Activated gamma-delta T cell treated with Interleukin-2 at 50 U/mL for 16 hours (primary cell): ENCODE measurements at places on chromosomes 12 and 14.
A peak's percentile ranks its signal among the peaks of the same experiment; 100 is the strongest.

- DNase-seq = no peak
Observed at GRCh38 chr12:981176-981828, 9.7 kb upstream of the ERC1 start.

GRCh38 chr14:94663538-94663937, 51.3 kb downstream of the SERPINA3 start:
- no peak for DNase-seq

GRCh38 chr12:14307004-14307403, 58.5 kb upstream of the ATF7IP start:
- no peak for DNase-seq

DNA sequence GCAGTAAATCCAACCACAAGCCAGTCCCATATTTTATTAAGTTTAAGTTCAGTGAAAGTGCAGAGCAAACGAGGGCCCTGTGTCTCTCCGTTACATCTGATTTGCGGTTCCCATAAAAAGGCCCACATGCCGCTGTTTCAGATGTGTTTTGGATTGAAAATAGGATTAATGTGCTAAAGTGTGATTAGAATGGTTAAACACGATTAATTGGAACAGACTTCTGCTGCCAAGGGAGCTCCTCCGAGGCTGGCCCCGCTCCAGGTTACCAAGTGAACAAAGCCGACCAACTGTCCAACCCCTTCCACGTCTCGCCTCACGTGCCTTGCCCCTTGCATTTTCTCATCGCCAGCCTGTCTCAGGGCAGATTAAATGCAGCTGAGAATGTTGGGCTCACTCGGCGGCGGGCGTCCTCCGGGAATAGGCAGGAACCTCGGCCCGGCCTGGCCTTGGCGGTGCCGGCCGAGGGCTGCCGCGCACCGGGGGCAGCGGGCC, 166.5 kb upstream of the GSC start:
- no peak for DNase-seq

GRCh38 chr12:108377260-108377659, 38.1 kb upstream of the CMKLR1 start:
- DNase-seq = no peak

DNA sequence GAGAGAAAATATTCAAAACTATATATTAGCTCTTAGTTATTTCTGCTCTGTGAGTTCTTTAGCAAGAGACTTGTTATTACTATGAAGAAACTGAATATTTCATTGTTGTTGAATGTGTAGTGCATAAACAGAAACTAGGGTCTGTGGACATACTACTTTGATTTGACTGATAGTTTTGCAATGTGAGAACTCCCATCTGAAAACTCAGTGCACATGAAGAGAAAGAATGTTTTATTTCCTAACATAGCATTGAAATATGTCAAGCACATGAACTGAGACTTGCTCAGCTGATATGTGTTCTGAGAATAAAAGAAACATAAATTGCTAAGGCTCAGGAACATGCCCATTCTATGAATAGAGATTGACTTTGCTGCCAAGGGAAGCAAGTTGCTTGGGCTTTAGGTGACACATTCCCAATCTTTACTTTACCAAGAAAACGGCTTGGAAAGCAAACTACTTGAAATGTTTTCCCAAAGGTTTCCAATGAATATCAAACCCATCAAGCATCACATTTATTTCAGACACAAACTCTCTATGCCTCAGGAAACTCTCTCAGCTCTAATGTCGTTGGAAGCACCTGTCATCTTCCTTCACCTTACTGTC, 290.4 kb downstream of the SLC16A7 start:
- DNase-seq = no peak

DNA sequence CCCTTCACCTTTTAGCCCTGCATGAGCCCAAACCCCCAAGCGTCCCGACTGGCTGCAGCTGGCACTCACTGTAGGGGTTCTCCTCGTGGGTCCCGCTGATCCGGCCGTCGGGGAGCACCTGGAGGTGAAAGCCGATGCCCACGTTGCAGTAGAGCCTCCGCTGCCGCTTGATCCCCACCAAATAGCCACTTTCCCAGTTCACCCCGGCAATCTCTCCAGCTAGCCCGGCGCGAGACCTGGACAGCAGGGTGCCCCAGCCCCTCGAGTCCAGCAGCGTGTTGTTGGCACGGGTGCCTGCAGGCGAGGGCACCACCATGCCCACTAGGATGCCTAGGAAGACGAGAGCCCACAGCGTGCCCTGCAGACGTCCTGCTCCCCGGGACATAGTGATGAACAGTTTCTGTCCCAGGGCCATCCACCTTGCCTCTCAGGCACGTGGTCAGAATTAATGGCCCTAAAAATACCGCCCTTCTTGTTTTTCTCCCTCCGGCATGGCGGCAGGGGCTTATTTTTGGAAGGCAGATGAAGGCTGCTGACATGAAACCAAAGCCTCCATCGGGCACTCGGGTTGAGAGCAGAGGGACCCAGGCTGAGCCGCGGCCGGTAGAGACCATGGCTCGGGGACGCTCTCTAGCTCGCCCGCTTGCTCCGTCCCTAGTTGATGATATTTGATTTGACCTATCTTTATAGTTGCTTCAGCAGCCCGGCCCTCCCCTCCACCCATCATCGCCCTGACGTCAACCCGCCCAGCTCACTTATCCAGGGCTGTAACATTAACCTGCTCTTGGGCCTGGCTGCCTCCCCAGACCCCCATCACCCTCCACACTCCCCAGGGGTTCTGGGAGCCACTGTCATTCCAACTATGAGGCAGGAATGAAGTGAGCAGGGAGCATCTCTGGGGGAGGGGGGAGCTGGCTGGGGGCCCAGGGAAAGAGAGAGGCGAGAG, at the start of gene FGF6:
TSS of gene FGF6 (minus strand) at position 660 of the 946 bp plus-strand sequence. CDS start at position 415, 245 bp downstream.
- DNase-seq = no peak

DNA sequence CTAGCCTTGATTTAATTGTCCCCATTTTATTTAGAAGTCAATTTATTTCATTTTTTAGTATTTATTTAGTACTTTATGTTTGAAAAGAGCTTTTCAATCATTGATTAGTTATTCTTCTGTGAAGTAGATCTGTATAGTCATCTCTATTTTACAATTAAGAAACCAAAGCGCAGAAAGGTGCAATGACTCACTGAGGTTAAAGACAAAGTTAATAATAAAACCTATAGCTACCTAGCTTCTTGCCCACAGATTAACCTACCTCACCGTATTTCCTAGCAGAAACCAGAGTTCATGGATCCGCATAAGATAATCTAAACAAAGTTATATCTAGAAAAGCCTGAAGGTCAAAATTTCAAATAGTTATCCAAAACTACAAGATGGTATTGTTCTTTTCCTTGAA, 176.4 kb downstream of the GRIN2B start:
- no peak for DNase-seq

DNA sequence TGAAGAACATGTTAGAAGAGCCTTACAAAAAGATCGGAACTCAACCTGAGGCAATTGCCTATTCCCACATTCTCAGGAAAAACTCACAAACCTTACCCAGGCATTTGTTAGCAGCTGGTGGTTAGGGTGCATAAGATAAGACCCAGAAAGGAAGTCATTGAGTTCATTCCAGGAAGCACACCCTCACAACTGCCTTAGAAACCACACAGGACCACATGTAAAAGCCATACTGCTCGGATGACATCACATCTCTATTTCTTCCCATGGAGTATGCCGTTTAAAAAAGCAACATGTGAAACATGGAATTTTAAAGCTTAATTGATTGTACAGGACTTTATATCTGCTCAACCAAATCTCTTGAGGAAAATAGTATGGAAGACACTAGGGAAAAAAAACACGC, 411.2 kb downstream of the DAD1 start:
- DNase-seq = peak; percentile 5

DNA sequence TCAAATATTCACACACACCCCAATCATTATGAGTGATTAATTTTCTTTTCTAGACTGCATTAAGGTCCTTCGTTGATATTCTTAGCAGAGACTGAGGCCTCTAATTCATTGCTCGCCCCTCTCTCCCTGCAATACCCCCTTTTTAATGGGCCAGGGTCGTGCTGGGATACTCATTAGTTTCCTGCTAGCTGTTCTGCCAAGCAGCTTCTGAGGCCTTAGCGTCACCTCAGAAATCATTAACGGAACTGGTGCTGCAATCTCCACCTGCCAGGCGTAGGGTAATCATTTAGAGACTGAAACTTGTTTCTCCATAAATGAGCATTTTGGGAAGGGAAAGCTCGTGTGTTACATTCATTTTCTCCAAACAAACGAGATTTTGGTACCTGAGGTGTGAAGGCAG, 1054.7 kb downstream of the GALC start:
- no peak for DNase-seq

DNA sequence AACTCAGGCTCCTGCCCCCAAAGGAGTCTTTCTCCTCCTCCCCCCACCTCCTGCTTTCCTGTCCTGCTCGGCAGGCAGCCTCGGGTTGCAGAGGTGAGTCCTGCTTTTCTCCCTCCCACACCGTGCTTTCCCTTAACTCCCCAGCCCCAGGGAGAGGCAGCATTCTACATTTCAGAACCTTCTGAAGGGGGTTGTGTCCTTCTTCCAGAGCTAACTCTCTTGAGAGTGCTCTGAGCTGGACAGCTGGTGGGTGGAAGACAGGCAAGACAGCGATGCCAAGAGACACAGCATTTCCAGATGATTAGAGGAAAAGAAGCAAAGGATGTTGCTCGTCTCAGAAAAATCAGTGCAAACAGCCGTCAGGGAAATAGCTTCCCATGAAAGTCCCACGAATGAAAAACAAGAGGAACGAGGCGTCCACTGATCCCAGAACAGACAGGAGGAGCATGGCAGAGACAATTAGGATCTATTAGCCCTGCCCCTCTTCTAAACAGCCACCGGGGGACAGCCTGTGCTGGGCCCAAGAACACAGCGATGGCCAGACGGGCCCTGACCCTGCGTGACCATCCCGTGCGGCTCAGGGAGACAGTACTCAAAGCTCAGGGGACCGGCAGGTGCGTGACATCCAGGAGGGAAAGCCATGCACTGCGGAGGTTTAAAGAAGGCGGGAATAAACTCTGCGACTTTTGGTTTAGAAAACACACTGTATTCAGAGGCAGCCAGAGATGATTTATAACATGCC, 216.5 kb upstream of the RTL1 start:
- DNase-seq = no peak

- DNase-seq = no peak
Observed at GRCh38 chr14:75969891-75970290, 11.9 kb downstream of the TGFB3 start.

- no peak for DNase-seq
Observed at GRCh38 chr14:100988011-100988410, 84.5 kb upstream of the RTL1 start.

DNA sequence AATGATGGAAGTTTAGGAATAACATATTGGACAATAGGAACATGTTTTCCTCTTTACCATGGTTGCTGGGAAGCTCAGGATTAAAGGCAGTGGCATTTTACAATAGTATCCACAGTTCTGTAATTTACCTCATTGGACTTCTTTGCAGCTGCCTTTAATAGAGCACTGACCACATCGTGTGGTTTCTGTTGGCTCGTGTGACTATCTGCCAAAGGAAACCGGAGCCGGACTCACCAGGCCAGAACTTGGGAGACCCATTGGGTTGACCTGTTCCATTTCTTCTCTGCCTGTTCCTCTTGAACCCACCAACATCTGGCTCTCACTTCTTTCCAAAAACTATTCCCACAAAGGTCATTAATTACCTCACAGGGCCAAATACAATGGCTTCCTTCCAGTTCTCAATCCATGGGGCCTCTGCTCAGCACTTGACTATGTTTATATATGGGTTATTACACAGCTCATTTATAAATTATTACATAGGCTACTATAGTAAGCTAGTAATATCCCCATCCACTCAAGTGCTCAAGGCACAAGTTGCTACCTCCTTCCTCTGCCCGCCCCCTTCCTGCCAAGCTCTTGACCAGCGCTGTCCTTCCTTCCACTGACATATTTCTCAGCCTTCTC, 121.5 kb upstream of the VASH1 start:
- DNase-seq = no peak

GRCh38 chr12:95759039-95759438, 31.5 kb downstream of the NTN4 start:
- no peak for DNase-seq

DNA sequence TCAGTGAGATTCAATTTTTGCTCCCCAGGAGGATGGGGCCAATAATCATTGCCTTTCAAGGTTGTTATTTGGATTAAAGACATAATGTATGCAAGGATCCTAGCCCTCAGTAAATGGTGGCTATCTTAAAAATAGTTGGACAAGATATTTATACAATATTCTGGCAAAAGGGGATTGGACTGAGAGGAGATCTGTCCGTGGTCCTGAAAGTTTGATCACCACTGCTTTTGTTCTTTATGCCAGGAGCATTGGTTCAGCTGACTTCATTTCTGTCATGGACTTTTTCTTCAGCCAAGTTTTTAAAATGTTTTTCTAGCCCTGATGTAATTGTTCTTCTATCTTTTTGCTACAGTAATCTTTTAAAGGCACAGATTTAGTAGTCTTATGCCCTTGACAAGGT, 70.2 kb upstream of the TCL1A start:
- no peak for DNase-seq

GRCh38 chr14:33120341-33120740, 181.7 kb downstream of the NPAS3 start:
- no peak for DNase-seq

- peak; percentile 5 for DNase-seq
Observed at GRCh38 chr14:76810953-76811400, 1.7 kb downstream of the ANGEL1 start.

GRCh38 chr14:68389943-68390342, 402.9 kb downstream of the ZFP36L1 start:
- DNase-seq = no peak

DNA sequence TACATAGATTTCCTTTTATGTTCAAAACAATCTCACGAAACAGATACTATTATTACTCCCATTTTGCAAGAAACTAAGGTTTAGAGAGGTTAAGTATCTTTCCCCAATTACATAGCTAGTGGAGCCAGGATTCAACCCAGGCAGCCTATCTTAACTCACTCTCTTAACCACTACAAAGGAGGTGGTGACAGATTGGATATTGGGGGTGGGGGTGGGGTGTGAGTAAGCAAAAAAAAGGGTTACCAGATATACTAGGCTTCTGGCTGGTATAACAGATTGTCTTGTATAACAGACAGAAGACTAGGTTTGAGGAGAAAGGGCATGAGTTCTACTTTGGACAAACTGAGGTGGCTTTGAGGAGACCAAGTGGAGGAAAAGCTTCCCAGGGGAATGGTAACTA, 2.1 kb downstream of the GMFB start:
- DNase-seq = no peak

DNA sequence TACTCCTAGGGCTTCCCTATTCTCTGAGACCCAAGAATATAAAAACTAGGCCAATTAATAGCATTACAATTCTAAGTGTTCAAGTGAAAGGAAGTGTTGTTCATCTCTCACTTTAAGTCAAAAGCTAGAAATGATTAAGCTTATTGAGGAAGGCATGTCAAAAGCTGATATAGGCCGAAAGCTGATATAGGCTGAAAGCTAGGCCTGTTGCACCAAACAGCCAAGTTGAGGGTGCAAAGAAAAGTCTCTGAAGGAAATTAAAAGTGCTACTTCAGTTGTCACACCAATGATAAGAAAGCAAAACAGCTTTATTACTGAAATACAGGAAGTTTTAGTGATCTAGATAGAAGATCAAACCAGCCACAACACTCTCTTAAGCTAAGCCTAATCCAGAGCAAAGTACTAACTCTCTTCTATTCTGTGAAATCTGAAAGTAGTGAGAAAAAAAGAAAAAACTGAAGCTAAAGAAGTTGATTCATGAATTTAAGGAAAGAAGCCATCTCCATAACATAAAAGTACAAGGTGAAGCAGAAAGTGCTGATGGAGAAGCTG, 68.9 kb downstream of the SLC6A15 start:
- no peak for DNase-seq

GRCh38 chr12:1918884-1919236, 408 bp upstream of the CACNA2D4 start:
- DNase-seq = no peak
